Aorta (tissue), 5 donors: ENCODE measurements at places on chromosomes 16 and 17. TPM values are rescaled to one million over a fixed set of nuclear protein-coding genes. Genes with fewer than 3 reads are reported as not detected.

Gene KRT33A
- total RNA-seq: not detected

DNA sequence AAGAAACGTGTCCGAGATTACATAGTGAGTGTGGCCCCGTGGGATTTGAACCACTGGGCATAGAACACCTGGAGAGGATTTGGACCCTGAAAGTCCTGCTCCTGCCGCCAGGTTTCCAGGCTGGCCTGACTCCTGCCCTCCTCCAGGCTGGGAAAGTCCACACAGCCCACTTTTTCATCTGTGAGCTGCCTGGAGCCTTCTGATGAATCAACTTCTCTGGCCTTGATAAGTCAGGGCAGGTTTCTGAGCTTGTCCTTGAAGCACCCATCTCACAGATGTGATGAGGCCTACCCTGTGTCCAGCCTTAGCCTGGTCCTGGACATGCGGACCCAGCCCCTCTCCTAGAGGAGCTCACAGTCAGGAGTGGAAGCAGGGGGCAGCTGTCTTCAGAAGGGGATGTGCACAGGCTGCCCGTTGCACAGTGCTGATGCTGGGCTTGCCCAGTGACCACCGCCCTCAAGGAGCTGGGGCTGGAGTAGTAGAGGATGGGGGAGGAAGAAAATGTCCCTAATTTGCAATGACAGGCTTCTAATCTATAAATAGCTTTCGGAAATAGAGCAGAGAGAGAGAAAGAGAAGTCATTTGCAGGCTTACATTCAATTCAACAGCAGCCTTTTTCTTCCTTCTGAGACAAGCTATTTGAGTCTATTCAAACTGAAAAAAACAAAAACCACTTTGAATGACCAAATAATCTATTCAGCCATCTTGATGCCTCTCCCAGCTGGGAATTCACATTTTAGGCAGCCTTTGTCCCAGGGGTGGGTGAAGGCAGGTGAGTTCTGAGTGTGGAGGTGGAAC is 73.5 kb upstream of the DNAJA2 start:
- DNase-seq: no peak
- no peaks in the 10 kb centered on the region for H3K36me3 ChIP-seq
- H3K4me1 ChIP-seq: no peaks in the 10 kb centered on the region
- no peak overlapping the region for H3K27ac ChIP-seq

Gene LGALS9B
- total RNA-seq: not detected

- H3K27ac ChIP-seq: no peak overlapping the region
- H3K4me3 ChIP-seq: no peak overlapping the region
- no peaks in the 10 kb centered on the region for H3K36me3 ChIP-seq
These were observed 1.7 kb upstream of the DLX3 start for GRCh38 chr17:49996495-49997300.

DNA sequence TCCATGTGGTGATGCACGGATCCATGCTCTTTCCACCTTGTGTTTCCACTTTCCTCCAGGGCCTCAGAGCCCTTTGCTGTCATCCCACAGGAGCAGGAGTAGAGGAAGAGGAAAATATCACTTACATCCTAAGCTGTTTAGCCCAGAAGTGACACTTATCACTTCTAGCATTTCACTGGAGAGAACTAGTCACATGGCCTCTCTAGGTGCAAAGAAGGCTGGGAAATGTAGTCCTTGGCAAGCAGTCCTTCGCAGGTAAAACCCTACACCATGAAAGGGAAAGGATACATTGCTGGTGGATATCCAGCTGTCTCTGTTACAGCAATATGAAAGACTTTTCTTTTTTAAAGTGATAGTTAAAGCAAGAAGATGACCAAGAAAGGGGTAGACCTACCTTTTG is 185.9 kb downstream of the RGS9 start:
- no peaks in the 10 kb centered on the region for H3K36me3 ChIP-seq
- no peaks in the 10 kb centered on the region for H3K4me1 ChIP-seq
- no peak overlapping the region for H3K27ac ChIP-seq
- no peak overlapping the region for H3K4me3 ChIP-seq

Gene SAMD14
- total RNA-seq: 12.6 TPM

Gene ABI3
- 8.8 TPM for total RNA-seq

DNA sequence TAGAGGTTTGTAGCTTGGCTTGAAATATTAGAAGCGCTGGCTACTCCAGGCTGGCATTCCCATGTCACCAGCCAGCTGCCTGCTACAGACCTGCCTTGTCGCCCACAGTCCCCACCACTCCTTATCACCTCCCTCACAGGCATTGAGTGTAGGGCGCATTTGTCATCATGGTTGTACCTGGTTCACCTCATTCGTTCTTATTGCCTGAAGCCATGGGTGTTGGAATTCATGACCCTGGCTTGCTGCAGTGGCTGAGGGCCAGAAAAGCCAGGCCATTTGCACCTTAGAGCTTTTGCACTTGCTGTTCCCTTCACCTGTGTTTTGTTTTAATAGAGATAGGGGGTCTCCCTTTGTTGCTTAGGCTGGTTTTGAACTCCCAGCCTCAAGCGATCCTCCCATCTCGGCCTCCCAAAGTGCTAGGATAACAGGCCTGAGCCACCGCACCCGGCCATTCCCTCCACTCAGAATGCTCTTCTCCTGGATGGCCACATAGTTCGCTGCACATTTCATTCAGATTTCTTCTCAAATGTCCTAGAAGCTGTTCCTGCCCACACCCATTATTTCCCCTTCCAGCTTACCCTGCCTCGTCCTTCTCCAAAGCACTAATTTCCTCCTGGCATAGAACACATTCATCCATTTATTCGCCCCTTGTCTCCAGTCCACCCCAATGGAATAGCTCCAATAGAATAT is 97.6 kb downstream of the C16orf78 start:
- no peak overlapping the region for H3K4me3 ChIP-seq
- no peaks in the 10 kb centered on the region for H3K36me3 ChIP-seq
- no peak overlapping the region for H3K27ac ChIP-seq
- H3K27me3 ChIP-seq: no peaks in the 10 kb centered on the region
- DNase-seq: peak; percentile 9
- no peaks in the 10 kb centered on the region for H3K4me1 ChIP-seq

DNA sequence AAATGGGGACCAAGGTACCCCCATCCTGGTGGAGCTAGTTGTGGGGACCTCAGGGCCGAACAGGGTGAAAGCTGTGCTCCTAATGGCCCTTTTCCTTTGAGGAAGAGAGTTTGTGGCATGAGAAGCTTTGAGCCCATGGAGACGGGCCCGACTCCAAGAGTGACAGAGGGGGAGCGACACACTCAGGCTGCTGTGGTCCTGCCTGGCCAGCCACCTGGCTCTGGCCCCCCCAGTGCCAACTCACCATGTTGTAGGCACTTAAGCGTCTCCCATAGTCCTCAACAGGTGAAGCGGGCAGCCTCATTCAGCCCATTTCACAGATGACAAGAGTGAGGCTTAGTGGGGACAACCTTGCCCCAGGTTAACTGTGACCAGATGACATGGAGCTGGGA is 1.6 kb downstream of the IL21R start:
- no peak for DNase-seq
- no peaks in the 10 kb centered on the region for H3K36me3 ChIP-seq
- no peaks in the 10 kb centered on the region for H3K27me3 ChIP-seq
- no peak overlapping the region for H3K27ac ChIP-seq
- H3K4me3 ChIP-seq: no peak overlapping the region

- no peak for DNase-seq
- no peaks in the 10 kb centered on the region for H3K27me3 ChIP-seq
- H3K27ac ChIP-seq: no peak overlapping the region
- no peaks in the 10 kb centered on the region for H3K4me1 ChIP-seq
These were observed 28.4 kb downstream of the CD300LB start for GRCh38 chr17:74502861-74503260.

DNA sequence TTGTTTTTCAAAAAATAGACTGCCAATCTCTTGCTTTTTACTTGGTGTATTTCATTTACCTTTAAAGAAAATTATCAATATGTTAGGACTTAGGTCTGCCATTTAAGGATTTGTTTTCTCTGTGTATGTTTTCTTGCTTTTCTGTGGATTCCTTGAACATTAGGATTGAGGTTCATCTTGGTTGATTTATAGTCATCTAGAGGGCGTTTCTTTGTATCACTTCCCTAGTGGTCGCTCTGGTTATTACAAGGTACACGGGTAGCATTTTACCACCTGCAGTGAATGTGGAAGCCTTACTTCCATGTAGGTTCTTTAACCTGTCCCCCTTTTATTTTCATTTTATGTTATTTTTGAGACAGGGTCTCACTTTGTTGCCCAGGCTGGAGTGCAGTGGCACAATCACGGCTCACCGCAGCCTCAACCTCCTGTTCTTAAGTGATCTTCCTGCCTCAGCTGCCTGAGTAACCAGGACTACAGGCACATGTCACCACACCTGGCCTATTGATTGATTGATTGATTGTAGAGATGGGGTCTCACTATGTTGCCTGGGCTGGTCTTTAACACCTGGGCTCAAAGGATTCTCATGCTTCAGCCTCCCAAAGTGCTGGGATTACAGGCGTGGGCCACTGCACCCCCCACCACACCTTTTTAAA is 35.2 kb upstream of the CBX4 start:
- H3K4me3 ChIP-seq: no peak overlapping the region
- DNase-seq: no peak
- H3K27me3 ChIP-seq: no peaks in the 10 kb centered on the region
- H3K27ac ChIP-seq: no peak overlapping the region
- no peaks in the 10 kb centered on the region for H3K36me3 ChIP-seq

Gene SLC12A3
- total RNA-seq: not detected

GRCh38 chr16:31113121-31114120 is 4.0 kb upstream of the KAT8 start:
- no peaks in the 10 kb centered on the region for H3K4me1 ChIP-seq
- no peak overlapping the region for H3K4me3 ChIP-seq
- no peaks in the 10 kb centered on the region for H3K36me3 ChIP-seq
- no peak for DNase-seq
- no peaks in the 10 kb centered on the region for H3K27me3 ChIP-seq
- H3K27ac ChIP-seq: peak overlapping the region; percentile 23

- H3K36me3 ChIP-seq: no peaks in the 10 kb centered on the region
- H3K4me3 ChIP-seq: no peak overlapping the region
- peak overlapping the region; percentile 14 for H3K27ac ChIP-seq
These were observed 39.2 kb upstream of the ARL4D start for GRCh38 chr17:43359469-43360110.

DNA sequence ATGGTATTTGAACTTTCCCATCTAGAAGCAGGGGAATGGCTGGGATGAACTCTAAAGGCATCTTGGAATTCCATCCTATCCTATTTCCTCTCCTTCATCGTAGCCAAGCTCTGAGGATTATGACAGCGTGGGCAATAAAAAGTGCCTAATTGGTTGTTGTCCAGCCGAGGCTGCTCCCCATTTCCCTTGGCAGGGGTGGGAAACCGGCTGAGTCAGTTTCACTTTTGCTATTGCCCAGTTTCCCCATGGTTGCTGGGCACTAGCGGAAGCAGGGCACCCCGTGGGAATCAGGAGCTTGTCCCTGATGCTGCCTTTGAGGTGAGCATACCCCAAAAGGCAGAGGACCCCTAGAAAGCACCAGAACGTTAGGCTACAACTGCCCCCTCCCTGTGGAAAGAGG is 13.8 kb upstream of the SP2 start:
- peak; percentile 63 for DNase-seq
- H3K4me1 ChIP-seq: no peaks in the 10 kb centered on the region
- H3K36me3 ChIP-seq: no peaks in the 10 kb centered on the region
- H3K27ac ChIP-seq: no peak overlapping the region

DNA sequence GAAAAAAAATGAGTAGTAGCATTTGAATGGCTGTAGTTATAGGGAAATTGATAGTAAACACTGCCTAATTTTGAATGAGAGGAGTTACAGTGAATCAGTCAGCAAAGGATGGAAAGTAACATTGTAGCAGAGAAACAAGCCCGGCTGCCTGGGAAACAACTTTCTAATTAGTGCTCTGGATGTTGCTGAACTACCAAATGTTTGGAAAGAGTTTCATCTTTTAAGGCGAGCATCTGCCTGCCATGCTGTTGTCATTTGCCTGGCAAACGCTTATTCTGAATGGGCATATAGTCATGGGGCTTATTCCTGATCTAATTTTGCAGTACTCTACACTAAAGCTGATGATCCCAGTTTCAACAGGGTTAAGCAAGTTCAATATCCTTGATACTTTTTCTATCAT is 138.6 kb downstream of the CDH11 start:
- H3K36me3 ChIP-seq: peaks cover 5% of the 10 kb centered on the region
- H3K4me1 ChIP-seq: peaks cover 3% of the 10 kb centered on the region
- DNase-seq: no peak
- H3K27me3 ChIP-seq: no peaks in the 10 kb centered on the region
- H3K27ac ChIP-seq: peak overlapping the region; percentile 67
- no peak overlapping the region for H3K4me3 ChIP-seq

Gene GPRC5B
- total RNA-seq: 41.1 TPM

GRCh38 chr16:78882751-78883150 is 717.8 kb downstream of the MAF start:
- H3K27me3 ChIP-seq: no peaks in the 10 kb centered on the region
- no peak for DNase-seq
- H3K4me1 ChIP-seq: no peaks in the 10 kb centered on the region

DNA sequence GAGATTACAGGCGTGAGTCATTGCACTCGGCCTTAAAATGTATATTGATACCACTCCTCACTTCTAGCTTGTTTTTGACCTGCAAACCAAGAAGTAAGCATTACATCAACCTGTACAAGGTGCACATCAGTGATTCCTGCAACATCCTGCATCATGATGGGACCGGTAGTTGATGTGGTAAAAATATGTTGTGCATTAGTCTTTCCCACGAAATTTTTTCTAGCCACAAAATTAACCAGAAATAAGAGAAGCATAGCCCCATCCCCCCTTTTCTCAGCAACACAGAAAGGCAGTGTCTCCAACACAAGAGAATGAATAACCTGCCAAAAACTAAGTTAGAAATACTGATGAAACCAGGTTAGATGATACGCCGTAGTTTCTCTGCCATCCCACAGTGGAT is 21.1 kb upstream of the NSMCE1 start:
- no peak for DNase-seq
- H3K4me1 ChIP-seq: no peaks in the 10 kb centered on the region
- no peak overlapping the region for H3K4me3 ChIP-seq
- H3K36me3 ChIP-seq: no peaks in the 10 kb centered on the region
- no peak overlapping the region for H3K27ac ChIP-seq

GRCh38 chr17:65362826-65363225 is 198.6 kb downstream of the AXIN2 start:
- no peak for DNase-seq
- H3K4me1 ChIP-seq: no peaks in the 10 kb centered on the region
- H3K27me3 ChIP-seq: no peaks in the 10 kb centered on the region
- H3K36me3 ChIP-seq: no peaks in the 10 kb centered on the region
- H3K27ac ChIP-seq: no peak overlapping the region

GRCh38 chr16:53805752-53806151 is 101.8 kb downstream of the FTO start:
- peaks cover 1% of the 10 kb centered on the region for H3K36me3 ChIP-seq
- no peak for DNase-seq
- H3K4me3 ChIP-seq: no peak overlapping the region

GRCh38 chr16:77435272-77435820 is 512 bp upstream of the ADAMTS18 start:
- no peaks in the 10 kb centered on the region for H3K36me3 ChIP-seq
- H3K4me1 ChIP-seq: no peaks in the 10 kb centered on the region
- no peaks in the 10 kb centered on the region for H3K27me3 ChIP-seq
- no peak for DNase-seq
- no peak overlapping the region for H3K4me3 ChIP-seq
